Ammon's horn (tissue), 1 donor: ENCODE measurements at places on chromosomes 11 and 22.

DNA sequence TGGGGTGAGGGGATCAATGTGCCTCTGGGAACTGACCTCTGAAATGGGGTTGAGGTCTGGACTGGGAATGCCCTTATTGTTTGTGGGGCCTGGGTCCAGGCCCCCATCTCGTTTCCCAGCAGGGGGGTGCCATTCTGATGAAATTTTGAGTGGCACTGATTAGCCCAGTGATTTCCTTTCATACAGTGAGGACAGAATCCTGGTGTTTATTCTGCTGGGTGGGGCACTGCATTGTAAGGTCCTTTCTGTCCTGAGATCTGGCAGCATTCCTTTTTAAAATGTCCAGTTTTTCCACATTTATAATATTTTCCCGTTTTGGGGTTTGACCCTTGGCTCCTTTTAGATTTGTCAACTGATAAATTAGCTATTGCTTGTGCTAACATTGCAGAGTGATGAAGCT, 27.1 kb downstream of the OR10A6 start:
- no peak for DNase-seq

- no peak for DNase-seq
Measured at GRCh38 chr11:68354148-68354872, 41.9 kb downstream of the LRP5 start.

DNA sequence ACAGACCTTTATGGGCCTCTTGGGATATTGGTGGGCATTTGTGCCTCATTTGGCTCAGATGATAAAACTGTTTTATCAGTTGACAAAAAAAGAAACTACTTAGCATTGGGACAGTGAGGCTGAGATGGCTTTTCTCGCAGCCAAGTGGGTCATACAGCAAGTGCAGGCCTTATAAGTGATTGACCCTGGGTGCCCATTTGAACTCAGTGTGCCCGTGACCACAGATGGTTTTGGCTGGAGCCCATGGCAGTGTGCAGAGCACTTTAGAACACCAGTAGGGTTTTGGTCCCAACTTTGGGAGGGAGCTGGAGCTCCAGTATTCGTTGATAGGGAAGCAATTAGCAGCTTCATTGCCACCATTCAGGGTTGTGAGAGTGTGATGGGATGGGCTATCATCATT, 404.5 kb upstream of the LARGE1 start:
- no peak for DNase-seq

GRCh38 chr11:40139536-40139935, 1319.9 kb downstream of the LRRC4C start:
- no peak for DNase-seq

GRCh38 chr22:50061141-50061823, 3.2 kb upstream of the TTLL8 start:
- DNase-seq, result no peak

- DNase-seq, result peak; percentile 51
Measured at GRCh38 chr11:119592642-119593041, 136.4 kb downstream of the NECTIN1 start.

GRCh38 chr11:111454561-111455192, 57.5 kb downstream of the BTG4 start:
- DNase-seq, result peak; percentile 61

GRCh38 chr22:48492366-48493320, 1335.0 kb downstream of the BRD1 start:
- peak; percentile 91 for DNase-seq

DNA sequence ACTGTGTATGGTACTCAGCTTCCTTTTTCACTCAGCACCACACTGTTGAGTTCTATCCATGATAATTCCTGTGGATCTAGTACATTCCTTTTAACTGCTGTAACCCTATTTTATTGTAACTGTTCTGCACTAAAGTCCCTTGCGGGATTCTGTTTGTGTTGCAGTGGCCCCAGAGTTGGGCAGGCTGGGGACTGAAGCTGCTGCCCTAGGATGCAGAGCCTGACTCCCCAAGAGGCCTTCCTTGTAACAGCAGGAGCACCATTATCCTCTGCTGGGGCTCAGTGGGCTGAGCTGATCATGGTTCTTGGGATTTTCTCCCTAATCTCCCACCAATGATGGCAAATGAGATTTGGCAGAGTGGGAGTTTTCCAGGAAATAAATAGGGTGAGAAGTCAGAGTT, 77.7 kb downstream of the CABIN1 start:
- no peak for DNase-seq

GRCh38 chr11:126359431-126360048, 4.1 kb downstream of the ST3GAL4 start:
- peak; percentile 78 for DNase-seq

- DNase-seq, result no peak
Measured at GRCh38 chr11:133747409-133747808, 97.9 kb downstream of the SPATA19 start.

DNA sequence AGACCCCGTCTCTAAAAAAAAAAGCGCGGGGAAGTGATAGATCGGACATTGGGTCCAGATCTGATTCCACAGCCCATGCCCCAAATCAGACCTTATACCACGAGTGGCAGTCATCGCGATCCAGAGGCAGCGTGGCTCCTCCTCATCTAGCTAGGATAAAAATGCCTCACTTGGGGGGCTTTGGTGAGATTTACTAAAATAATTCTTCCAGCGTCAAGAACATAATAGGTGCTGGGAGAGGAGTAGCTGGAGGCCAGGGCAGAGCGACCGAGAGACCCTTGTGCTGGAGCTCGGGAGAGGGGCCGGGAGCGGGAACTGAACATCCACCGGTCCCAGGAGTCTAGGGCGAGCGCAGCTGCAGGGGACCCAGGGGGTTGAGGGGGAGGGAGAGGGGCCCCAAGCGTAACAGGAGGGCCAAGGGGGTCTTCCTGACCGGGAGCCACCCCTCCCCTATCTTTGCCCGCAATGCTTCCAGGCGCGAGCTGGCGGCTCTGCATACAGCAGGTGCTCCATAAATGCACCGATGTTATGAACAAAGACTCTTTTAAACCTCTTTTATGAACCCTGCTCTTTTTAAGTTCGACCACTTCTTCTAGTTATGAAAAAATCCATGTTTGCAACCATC, 823 bp upstream of the CPT1A start:
- no peak for DNase-seq

- no peak for DNase-seq
Measured at GRCh38 chr11:90493379-90493778, 270.5 kb upstream of the CHORDC1 start.

DNA sequence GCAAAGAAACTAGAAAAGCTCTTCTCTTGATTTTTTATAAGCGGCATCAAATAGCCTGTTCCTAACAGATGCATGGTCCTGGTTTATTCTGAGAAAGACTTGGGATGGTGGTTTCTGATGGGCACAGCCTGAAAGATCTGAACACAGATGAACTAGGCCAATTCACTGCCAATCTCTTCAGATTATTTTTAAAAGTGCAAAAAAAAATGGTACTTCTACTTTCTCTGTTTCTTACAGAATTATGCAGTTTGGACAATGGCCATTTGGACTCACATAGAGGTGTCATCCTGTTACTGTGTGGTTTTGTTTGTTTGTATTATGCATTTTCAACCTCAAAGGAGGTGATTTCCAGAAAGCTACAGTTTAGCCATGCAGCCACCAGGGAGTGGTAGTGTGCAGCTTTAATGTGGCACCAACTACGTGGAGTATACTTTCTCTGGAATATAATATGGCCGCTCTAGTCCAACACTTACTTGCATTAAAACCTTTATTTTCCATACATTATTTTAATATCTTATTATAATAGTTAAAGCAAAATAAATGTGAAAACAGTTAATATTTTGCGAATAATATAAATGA, 469.8 kb upstream of the KIRREL3 start:
- DNase-seq, result no peak

DNA sequence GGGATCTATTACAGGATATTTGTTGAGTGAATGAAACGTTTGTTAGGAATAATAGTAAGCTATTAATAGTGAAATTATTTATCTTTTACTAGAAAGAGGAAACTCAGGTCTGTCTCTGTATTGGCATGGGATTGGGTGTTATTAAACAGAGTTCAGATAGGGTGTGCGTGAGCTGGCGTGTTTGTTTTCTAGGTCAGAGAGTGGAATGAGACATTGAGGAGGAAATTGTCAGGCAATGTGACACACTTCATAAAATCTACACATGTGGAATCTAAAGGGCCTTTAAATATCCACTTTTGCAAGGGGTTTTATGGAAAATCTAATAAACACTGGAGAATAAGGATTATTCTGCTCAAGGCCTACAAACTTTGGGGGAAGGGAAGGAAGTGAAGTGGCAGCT, 552.9 kb downstream of the NTM start:
- no peak for DNase-seq

DNA sequence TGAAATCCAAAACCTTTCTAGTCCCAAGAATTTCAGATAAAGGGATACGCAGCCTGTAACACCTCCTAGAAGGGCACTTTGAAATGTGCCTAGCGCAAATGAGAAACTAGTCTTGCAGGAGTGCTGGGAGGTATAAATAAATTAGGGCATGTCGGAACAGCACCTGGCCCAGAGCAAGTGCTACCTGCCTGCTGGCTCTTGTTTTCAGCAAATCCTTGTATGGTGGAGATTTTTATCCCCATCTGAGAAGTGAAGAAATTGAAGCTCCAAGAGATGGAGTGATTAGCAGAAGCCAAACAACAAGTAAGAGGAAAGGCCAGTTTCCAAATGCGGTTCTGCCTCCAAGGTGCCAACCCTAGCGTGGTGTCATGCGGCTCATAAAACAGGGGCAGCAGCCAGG, 36.7 kb upstream of the TFIP11 start:
- DNase-seq, result no peak

DNA sequence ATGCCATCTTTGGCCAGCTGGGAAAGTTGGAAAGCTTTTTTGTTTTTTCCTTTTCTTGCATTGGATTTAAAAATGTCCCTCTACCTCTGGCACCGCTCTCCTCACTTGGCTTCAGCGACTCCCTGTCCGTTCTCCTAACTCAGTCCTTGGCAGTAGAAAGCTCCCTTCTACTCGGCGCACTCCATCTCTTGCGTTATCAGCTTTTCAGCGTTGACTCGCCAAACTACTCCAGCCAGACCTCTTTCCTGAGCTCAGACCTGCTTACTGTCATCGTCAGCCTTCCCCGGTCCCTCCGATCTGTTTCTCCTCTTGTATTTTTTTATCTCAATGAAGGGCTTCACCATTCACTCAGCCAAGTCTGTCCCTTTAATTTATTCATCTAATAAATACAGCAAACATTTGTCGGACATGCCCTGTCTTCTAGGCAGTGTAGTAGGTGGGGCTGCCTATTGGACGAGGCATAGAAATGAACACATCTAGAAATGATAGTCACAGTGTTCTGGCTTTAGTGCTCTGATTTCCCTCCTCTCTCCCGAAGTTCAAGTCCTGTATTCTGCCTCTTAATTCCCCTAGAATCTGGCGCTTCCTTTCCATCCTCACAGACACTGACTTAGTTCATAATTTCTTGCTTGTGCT, 839 bp downstream of the CEP164 start:
- peak; percentile 49 for DNase-seq

GRCh38 chr22:30201945-30202344, 44.6 kb downstream of the LIF start:
- no peak for DNase-seq

- no peak for DNase-seq
Measured at GRCh38 chr11:114142707-114143106, 83.2 kb downstream of the ZBTB16 start.

DNA sequence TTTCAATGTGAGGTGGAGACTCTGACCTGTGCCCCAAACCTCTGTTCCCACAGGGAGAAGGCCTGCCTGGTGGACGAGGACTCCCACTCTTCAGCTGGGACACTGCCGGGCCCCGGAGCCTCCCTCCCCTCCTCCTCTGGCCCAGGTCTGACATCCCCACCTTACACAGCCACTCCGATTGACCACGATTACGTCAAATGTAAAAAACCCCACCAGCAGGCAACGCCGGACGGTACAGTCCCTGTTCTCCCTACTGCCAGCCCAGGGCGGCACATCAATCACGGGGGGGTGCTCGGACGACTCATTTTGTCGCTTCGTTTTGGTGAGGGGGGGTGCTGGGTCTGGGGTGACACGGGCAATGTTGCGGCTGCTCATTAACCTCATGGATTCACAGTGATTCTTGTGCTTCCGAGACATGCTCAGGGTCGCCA, 83.3 kb upstream of the SUSD2 start:
- DNase-seq, result no peak

- no peak for DNase-seq
Measured at GRCh38 chr22:35476341-35476740, 64.3 kb upstream of the RASD2 start.

DNA sequence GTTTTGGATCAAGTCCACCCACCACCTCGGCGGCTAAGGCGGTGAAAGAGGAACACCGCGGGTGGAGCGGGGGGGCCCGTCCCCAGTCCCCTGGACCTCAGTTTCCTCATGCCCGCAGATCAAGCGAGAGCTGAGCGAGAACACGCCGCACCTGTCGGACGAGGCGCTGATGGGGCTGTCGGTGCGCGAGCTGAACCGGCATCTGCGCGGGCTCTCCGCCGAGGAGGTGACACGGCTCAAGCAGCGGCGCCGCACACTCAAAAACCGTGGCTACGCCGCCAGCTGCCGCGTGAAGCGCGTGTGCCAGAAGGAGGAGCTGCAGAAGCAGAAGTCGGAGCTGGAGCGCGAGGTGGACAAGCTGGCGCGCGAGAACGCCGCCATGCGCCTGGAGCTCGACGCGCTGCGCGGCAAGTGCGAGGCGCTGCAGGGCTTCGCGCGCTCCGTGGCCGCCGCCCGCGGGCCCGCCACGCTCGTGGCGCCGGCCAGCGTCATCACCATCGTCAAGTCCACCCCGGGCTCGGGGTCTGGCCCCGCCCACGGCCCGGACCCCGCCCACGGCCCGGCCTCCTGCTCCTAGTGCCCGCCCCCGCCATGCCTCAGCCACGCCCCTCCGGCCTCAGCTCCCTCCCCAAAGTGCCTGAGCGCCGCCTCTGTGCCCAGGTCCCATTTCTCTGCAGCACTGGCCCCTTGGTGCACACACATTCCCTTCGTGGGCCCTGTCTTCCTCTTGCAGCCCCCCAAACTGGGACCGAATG, 12.7 kb downstream of the MAFF start:
- DNase-seq, result peak; percentile 61

- peak; percentile 41 for DNase-seq
Measured at GRCh38 chr11:102560555-102561011, 30.0 kb upstream of the MMP7 start.

GRCh38 chr11:15378941-15379340, 264.2 kb downstream of the INSC start:
- no peak for DNase-seq

GRCh38 chr11:65581928-65582327, 6.1 kb downstream of the EHBP1L1 start:
- no peak for DNase-seq

DNA sequence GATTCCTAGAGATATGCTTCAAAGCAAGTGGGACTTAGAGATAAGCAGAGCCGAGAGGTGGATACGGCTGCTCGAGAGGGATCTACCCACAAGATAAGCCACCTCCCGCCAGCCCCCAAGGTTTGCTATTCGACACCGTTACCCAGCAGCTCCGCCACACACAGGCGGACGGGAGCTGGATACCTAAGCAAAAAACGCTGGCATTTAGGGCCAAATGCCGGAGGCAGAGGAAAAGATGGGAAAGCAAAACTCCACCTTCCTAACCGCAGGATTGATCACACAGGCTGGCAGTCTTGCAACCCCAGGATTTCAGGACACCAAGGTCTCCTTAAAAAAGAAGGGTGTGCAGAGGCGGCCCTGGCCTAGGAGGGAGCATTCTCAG, 709 bp downstream of the FTH1 start:
- DNase-seq, result no peak
